ENCODE measurements at places on chromosomes 1 and 21.

GRCh38 chr1:219621047-219621786, 8.3 kb upstream of the ZC3H11B start:
- no peak for DNase-seq

DNA sequence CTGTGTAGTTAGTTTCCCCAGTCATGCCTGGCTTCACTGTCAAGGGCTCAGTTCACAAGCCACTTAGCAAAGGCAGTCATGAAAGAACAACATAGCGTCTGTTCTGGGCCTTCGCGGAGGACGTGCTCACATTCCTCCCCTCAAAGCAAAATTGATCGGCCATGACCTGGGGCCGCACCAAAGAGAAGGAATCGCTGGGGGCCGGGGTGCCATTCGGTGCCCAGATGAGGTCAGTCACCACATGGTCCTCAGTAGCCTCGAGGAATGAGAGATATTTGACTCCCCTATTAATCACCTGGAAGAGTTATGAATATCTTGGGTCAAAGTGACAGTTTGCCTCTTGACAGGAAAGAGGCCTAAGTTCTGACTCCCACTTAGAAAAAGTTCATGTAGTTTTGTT, 251.1 kb upstream of the JUN start:
- no peak for DNase-seq

DNA sequence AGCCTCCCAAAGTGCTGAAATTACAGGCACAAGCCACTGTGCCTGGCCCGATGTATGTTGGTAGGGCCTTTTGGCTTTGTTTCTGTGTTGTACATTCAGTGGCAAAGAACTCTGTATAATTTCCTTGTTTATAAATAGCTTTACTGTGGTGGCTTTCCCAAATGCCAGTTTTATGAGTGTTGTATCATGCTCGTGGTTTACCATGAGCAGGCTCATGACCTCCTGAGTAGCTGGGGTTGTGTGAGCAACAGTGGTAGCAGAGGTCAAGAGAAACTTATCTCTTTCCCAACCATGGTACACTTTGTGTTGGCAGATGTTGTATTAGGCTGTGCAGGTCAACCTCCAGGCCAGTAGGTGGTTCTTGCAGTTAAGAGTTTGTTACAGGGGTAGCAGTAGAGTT, 420.4 kb upstream of the BEND5 start:
- DNase-seq: no peak

GRCh38 chr1:218490406-218490922, 145.3 kb downstream of the TGFB2 start:
- no peak for DNase-seq

DNA sequence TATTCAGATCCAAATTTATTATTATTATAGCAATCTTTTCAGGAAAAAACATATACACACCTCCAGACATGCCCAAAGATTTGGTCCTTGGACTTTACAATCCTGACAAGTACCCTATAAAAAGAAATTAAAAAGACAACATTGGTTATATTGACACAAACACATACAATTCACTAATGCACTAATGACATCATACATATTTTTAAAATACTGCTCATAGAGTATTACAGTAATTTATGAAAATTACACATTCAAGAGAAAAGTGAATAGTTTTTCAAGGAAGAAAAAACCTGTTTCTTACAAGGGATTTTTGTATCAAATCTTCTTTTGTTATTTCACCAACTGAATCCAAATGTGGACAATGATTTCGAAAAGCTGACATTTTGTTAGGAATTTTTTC, 18.3 kb downstream of the USP33 start:
- no peak for DNase-seq

DNA sequence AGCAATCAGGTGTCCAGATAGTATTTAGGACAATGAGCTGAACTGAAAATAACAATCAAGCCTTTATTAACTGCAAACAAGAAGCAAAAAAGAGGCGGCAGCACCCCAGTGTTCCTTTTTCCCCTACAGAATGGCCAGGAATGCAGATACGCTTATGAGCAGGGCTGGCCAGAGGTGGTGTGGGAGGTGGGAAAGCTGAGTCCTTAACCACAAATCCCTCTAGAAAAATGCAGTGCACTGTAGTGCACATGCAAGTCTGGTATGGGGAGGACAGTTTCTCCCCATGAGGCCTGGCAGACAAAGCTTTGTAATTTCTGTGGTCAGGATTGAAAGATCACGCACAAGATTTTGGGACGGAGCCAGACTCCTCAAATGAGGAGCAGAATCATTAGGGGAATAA, 10.7 kb upstream of the IFNAR1 start:
- no peak for DNase-seq

DNA sequence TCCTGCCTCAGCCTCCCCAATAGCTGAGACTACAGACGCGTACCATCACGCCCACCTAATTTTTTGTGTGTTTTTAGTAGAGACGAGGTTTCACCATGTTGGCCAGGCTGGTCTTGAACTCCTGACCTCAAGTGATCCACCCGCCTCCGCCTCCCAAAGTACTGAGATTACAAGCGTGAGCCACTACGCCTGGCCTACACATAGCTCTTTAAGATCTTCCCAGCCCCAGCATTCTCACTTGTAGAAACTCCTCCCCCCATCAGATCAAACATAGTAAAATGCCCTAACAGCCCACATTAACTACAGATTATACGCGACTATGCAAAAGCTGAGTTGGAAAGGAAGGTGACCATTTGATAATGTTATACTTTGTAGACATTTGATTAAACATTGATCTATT, 634.8 kb downstream of the MATN1 start:
- no peak for DNase-seq

DNA sequence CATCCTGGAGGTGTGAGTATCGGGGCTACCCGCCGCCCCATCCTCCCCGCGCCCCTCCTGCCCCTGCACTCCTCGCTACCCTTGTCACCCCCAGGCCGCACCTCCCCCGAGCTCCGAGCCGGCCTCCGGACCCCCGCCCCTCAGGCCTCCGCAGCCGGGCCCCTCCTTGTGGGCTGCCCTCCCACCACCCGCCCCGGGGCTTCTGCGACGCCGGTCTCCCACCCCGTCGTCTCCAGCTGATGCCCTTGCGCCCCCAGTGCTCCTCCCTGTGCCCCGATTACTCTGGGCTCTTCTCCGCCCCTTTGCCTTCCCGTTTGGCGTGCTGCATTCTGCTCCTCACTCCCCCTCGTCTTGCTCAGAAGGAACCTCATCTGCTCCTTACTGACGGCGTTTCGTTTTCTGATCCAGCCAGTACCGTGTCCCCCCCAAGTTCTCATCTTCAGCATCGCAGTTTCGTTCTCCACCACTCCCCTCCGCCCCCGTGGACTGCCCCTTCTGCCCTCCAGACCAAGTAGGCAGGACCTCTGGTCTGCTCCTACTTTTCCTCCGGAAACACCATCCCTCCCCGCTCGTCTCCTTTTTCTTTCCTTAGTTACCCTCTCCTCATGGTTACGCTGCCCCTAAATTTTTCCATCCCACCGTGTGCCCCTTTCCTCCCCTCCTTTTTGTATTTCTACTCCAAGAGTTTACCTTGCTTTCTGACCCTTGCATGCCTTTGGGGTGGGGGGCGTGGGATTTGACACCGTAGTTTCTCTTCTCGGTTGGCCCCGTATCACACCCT, 841 bp downstream of the SNX27 start:
- peak; percentile 34 for DNase-seq

GRCh38 chr1:170074250-170075157, at the start of gene KIFAP3:
TSS of gene KIFAP3 (minus strand) at chr1:170074695. CDS start at chr1:170074467, 228 bp downstream.
- DNase-seq: peak; percentile 99

- no peak for DNase-seq
These were observed 572.1 kb downstream of the DPYD start for GRCh38 chr1:97348599-97349265.

GRCh38 chr1:166365081-166365480, 198.3 kb upstream of the FAM78B start:
- no peak for DNase-seq

- DNase-seq: no peak
These were observed 110.8 kb upstream of the RUNX1 start for GRCh38 chr21:35159881-35160280.

GRCh38 chr1:39080269-39080826, 54.2 kb downstream of the NDUFS5 start:
- DNase-seq: no peak

GRCh38 chr1:78688697-78689096, 39.1 kb downstream of the IFI44 start:
- DNase-seq: peak; percentile 17

- DNase-seq: no peak
These were observed 246.3 kb upstream of the RAB4A start for GRCh38 chr1:229024528-229025130.

GRCh38 chr1:54475357-54475881, 69.2 kb upstream of the SSBP3 start:
- DNase-seq: peak; percentile 9

GRCh38 chr1:197440715-197441114, 172.7 kb downstream of the CRB1 start:
- no peak for DNase-seq

DNA sequence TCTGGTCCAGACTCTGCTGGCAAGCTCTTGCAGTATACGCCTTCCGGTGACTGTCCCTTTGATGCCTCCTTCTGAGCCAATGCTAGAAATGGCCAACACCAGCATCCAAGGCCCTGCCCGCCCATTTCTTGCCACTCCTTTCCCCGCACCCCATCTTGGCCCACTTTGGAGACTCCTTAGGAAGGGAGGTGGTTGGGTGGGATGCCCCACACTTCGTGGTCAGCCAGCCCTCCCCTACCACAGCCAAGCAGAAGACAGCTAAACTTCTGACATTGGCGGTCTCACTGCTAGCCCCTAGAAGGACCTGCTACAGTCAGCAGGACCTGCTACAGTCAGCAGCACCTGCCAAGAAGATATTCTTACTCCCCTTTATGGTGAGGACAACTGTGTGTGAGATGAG, 73.5 kb upstream of the CLDN14 start:
- no peak for DNase-seq
